ENCODE measurements at places on chromosomes 5 and 9. TPM values are rescaled to one million over a fixed set of nuclear protein-coding genes. Genes with fewer than 3 reads are reported as not detected.

DNA sequence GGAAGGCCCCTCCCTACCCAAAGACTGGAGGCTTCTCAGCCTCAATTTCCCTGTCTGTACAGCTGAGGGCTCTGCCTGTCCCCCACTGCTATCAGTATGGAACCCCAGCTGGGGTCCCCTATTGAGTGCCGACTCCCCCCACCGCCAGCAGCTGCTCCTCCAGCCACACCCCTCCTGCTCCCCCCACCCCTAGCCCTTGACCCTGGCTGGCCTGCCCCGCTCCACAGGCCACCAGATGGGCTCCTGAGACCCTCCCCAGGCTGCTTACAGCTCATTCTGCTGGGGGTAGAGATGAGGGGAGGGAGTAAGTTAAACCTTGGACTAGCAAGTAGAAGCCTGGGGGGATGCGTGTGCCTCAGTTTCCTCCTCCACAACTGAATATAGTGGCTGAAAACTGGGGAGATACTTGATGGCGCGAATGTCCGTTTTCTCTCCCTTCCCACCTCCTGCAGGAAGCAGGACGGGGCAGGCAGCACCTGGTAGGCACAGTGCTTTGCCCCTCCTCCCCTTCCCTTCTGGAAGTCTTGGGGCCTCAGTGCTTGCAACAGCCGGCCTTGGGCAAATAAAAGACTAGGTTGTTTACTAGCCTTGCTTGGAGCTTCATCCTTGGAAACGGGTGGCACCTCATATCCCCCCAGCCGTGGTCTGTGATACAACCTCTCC, 19.1 kb downstream of the URM1 start:
- DNase-seq: no peak

The ARHGEF39 gene
- 18.6 TPM for total RNA-seq

GRCh38 chr5:127834094-127834531, 130.9 kb downstream of the CCDC192 start:
- no peak for DNase-seq

GRCh38 chr5:145393426-145393825, 441.7 kb downstream of the PRELID2 start:
- DNase-seq: no peak

GRCh38 chr5:41841325-41841724, 28.9 kb downstream of the OXCT1 start:
- no peak for DNase-seq

GRCh38 chr5:149674686-149675085, 55.4 kb upstream of the PPARGC1B start:
- DNase-seq: no peak

DNA sequence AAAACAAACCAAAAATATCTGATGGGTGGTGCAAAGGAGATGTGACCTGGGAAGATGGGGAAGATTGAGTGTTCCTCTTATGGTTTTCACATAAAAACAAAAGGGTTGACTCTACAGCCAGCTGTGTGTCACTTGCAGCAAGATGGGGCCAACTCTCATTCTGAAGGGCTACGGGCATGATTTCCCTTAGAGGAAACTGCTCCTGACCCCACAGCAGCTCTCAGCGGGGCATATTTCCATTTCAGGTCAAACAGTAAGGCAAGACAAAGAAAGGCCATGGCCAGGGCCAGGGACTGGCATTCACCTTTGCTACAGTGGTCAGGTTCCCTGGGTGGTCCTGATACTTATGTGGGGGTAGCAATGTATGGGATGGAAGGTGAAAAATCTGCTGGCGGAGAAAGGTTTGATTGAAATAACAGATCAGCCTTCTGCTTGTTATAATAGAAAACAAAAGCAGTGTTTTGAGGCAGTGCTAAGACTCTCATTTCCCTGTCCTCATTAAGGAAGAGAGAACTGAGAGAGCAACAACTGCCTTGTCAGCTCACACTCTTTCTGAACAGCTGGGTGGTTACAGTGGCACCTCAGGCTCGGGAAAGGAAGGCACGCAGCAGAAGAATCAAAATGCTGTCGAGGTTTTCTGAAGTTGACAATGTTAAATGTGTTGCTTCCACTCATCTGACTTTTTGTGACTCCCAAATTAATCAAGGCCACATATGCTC, 120.7 kb upstream of the PCA3 start:
- DNase-seq: peak; percentile 52

The APBA1 gene
- 1.1 TPM for total RNA-seq

DNA sequence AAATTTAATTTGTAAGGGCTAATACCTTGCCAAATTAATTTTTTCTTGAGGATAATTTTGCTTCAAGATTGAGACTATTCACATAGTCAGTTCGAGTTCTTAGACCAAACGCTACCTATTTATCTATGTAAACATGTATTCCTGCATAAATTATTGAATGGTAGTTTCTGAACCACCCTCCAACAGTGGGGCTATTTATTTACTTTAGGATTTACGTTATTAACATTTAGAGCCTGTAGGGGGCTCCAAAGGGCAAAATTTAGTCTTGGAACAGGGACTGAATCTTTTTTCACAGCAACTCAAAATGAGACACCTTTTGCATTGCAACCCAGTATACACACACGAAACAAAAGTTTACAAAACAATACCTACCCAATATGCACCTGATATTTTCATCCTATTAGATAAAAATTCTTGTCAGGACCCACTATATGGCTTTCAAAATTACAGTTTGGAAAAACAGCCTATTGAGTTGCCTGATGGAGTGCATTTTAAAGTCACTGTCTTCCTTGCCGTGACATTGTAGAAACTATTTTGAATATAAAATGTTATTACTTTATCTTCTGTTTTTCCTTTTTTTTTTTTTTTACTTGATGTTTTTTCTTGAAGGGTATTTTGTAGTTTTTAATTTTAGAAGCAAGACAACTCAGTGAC, 47.1 kb upstream of the POU4F3 start:
- DNase-seq: no peak

DNA sequence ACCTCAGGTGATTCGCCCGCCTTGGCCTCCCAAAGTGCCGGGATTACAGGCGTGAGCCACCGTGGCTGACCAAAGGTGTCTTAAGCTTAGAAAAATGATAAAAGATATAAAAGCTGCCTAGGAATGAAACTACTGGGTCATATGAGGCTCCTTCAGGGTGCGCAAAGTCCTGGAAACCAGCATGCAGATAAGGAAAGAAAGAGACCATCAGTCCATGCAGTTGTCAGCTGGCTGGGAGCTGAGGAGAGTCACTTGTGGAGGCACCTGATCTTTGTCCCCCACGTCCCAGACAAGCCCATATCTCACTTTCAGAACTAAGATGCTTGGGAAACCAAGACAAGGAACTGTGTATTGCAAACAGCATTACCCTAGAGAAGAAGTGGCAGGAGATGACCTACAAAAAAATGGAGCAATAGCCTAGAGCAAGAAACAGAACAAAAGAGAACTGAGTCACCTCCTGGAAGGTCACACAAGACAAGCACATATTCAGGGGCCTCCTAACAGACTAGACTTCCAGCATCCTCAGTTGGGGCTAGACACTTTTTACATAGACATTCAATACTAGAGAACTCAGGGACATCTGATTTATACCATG, 2.8 kb upstream of the CCDC125 start:
- DNase-seq: no peak

- no peak for DNase-seq
Measured at GRCh38 chr5:59484618-59485017, 408.9 kb downstream of the PDE4D start.

- no peak for DNase-seq
Measured at GRCh38 chr5:21424907-21425306, 1428.2 kb downstream of the CDH12 start.

DNA sequence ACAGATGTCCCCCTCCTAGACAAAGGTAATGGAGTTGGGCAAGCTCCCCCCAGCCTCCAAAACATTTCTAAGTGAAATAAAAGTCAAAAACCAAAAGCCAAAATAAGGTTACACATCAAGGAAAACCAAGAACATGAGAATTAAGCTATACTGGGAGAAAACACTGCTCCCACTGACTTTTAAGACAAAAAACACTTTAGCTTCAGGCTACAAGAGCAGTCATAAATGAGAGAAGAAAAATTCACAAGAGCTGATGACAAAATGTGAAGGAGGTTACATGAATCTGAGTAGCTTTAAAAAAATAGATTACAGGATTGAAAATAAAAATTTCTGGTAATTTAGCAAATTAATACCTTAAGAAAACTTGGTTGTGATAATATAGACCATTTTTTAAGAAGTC, 1370.3 kb upstream of the CDH9 start:
- DNase-seq: no peak

The SUSD1 gene
- 6.9 TPM for total RNA-seq

DNA sequence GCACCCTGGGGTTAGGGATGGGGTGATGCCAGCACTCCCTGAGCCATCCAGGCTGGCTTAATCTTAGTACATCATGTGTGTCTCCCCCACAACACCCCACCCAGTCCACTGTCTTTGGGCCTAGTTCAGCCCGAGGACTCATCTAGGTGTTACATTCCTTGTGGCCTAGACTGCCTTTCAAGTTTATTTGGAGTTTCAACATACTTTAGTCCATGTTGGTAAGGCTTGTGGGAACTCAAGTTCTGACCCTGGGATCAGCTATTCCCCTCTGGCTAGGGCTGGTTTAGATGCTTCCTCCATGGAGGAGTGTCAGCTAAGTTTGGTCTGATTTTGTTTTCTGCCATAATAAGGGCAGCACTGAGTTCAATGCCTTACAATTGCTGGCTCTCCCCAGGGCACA, 302.4 kb downstream of the SMARCA2 start:
- DNase-seq: no peak

DNA sequence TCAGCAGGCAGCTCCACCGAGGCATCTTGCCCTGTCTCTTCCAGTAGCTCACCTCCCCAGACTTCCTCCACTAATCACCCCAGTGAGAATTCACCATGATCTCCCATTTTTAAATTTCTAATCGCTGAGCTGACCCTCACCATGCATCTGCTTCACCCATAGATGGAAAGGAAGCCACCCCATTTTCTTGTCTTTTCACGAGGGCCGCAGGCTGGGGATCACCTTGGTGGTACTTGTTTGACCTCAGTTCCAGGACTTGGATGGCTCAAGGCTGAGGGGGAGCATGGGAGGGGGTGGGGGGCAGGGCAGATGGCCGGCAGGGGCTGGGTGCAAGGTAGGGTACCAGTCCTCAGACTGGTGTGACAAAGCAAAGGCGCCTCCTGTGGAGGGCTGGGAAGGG, 3.6 kb downstream of the PROP1 start:
- no peak for DNase-seq

DNA sequence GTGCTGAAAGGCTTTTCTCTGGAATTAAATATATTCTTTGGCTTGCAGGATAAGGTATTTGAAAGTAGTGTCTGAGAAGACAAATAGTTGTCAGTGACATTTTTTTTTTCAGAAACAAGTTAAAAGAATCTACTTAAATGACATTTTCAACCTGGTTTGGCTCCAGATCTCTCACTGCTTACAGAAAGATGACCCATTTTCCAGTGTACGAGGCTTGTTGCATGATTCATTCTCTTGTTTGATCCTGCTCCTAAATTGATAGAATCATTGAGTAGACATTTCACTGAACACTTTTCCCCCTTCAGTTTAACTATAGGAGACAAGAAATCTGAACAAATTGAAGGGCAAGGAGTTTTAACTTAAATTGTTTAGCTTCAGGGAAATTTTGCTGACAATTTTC, 546.1 kb downstream of the ZNF608 start:
- DNase-seq: no peak

DNA sequence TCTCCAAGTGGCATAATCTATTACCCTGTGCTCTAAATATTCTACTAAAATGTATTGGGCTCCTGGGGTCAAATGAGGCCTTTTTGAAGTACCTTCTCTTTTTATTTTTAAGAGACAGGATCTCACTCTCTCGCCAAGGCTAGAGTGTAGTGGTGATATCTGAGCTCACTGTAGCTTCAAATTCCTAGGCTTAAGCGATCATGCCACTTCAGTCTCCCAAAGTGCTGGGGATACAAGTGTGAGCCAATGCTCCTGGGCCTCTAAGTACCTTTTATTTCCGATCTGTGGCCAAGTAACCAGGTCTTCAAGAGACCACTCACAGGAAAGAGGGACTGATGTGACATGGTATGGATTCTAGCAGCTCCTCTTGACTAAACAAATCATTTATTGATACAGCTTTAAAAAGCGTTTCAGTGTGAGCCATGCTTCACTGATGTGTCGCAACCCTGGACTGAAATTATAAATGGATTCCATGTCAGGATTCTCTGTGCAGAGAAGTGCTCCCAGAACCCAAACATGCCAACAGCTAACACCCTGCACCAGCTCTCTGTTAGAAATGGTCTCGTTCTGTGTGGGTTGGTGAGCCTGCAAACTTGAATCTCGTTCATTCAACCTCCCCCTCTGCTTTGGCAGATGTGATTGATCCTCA, 477.8 kb downstream of the HINT1 start:
- DNase-seq: no peak

GRCh38 chr5:54991416-54991815, 6.0 kb upstream of the ESM1 start:
- DNase-seq: no peak

DNA sequence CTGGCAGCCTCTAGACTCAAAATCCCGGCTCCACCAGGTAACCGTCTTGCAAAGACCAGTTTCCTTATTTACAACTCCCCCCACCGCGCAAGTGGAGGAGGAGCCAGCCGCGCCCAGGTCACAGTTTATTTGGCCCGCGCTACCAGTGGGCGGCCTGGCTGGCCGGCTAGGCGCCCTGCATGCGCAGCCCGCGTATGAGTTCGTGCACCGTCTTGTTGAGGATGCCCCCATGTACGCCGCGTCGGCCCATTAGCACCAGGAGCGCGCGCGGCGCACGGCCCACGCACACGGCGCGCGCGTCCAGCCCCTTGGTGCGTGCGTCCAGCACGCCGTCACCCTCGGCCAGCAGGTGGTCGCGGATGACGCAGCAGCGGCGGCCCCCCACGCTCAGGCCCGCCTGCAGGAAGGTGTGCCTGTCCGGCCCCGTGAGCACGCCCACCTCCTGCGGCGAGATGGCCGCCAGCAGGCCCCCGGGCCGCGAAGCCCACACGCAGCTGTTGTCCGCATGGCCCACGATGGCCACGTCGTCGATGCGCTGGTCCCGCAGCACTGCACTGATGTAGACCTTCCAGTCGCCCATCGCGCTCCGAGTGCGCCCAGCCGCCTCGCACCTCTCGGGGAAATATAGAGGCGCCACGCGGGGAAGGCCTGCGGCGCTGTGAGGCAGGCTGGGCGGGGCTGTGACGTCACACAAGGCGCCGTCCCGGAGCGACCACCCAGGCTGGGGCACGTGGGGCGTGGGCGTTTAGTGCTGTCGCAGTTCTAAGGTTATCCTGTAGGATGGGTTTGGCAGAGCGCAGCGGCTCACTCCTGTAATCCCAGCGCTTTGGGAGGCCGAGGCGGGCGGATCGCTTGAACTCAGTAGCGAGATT, at the start of gene PFN3:
Gene PFN3 (minus strand): TSS at position 665 of the 872 bp plus-strand sequence. CDS start 85 bp downstream, at position 580.
- DNase-seq: no peak

The GRIN3A gene
- 0.04 TPM for total RNA-seq

The FOXD4L4 gene
- total RNA-seq: not detected

GRCh38 chr5:57937501-57938173, 455.0 kb upstream of the ACTBL2 start:
- no peak for DNase-seq

- DNase-seq: peak; percentile 58
Measured at GRCh38 chr9:70602321-70603019, 188.0 kb upstream of the KLF9 start.

GRCh38 chr5:94028001-94028400, 286.6 kb upstream of the POU5F2 start:
- DNase-seq: no peak

- no peak for DNase-seq
Measured at GRCh38 chr5:97042996-97043395, 99.4 kb downstream of the LIX1 start.

The PCDHAC2 gene
- total RNA-seq: 3.7 TPM

GRCh38 chr5:154544646-154545045, 66.6 kb upstream of the HAND1 start:
- no peak for DNase-seq

GRCh38 chr9:37549527-37549926, 26.7 kb downstream of the FBXO10 start:
- no peak for DNase-seq

- no peak for DNase-seq
Measured at GRCh38 chr9:14205463-14205862, 108.5 kb downstream of the NFIB start.
